ENCODE measurements at places on chromosomes 2 and 18. TPM values are rescaled to one million over a fixed set of nuclear protein-coding genes. Genes with fewer than 3 reads are reported as not detected.

DNA sequence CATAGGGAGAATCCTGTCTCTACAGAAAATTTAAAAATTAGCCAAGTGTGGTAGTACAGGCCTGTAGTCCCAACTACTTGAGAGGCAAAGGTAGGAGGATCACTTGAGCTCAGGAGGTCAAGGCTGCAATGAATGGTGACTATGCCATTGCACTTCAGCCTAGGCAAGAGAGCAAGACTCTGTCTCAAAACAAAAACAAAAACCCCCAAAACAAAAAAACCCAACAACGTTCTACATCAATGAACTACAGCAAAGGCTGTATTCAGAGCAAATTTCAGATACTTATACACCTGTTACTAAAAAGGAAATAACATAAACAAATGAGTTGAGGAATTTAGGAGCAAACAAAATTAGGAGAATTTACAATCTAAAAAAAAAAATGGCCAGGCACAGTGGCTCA lies 22.6 kb downstream of the YES1 start:
- no peaks in the 10 kb centered on the region for H3K36me3 ChIP-seq
- DNase-seq: no peak
- no peak overlapping the region for H3K4me3 ChIP-seq
- H3K27me3 ChIP-seq: no peaks in the 10 kb centered on the region
- H3K27ac ChIP-seq: no peak overlapping the region

SPIRE1 gene
- total RNA-seq: 43.8 TPM

- no peak for DNase-seq
- H3K27ac ChIP-seq: no peak overlapping the region
- H3K4me1 ChIP-seq: no peaks in the 10 kb centered on the region
- no peak overlapping the region for H3K4me3 ChIP-seq
- H3K36me3 ChIP-seq: no peaks in the 10 kb centered on the region
Measured at GRCh38 chr2:142599504-142599903, 278.0 kb upstream of the KYNU start.

CYTIP gene
- total RNA-seq: 25.1 TPM

ARHGAP15 gene
- total RNA-seq: 20.6 TPM

GRCh38 chr18:55073116-55073515 lies 113.9 kb upstream of the CCDC68 start:
- H3K27ac ChIP-seq: no peak overlapping the region
- H3K4me1 ChIP-seq: no peaks in the 10 kb centered on the region
- H3K4me3 ChIP-seq: no peak overlapping the region
- H3K27me3 ChIP-seq: no peaks in the 10 kb centered on the region
- no peak for DNase-seq

DNA sequence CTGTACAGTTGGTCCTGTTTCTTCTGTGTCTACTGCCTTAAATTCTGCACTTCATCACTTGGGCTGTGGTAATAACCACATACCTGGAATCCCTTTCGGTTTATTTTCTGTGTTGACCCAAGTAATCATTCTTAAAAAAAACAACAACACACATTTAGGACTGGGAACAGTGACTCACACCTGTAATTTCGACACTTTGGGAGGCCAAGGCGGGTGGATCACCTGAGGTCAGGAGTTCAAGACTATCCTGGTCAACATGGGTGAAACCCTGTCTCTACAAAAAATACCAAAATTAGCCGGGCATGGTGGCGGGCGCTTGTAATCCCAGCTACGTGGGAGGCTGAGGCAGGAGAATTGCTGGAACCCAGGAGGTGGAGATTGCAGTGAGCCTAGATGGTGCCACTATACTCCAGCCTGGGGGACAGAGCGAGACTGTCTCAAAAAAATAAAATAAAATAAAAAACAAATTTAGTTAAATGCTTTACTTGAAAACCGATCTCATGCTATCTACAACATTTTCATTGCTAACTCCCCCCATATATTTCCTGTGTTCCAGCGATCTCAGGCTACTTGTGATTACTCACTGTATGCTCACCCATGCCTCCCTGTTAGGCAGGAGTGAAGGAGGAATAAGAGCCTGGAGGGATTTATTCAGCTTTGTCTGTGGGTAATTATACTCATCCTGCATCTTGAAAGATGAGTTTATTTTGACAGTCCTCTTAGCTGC lies 18.2 kb downstream of the ACSL3 start:
- no peak overlapping the region for H3K4me3 ChIP-seq
- DNase-seq: no peak
- H3K4me1 ChIP-seq: peaks cover 7% of the 10 kb centered on the region
- peak overlapping the region; percentile 31 for H3K27ac ChIP-seq

GALR1 gene
- total RNA-seq: not detected

- no peaks in the 10 kb centered on the region for H3K36me3 ChIP-seq
- H3K27ac ChIP-seq: no peak overlapping the region
- no peak for DNase-seq
- H3K4me1 ChIP-seq: peaks cover 5% of the 10 kb centered on the region
Measured at GRCh38 chr18:57439985-57440330, 4.8 kb downstream of the ONECUT2 start.

LYPD6 gene
- total RNA-seq: 0.99 TPM

PSD4 gene
- total RNA-seq: 29.8 TPM

- H3K36me3 ChIP-seq: no peaks in the 10 kb centered on the region
- DNase-seq: no peak
- no peaks in the 10 kb centered on the region for H3K27me3 ChIP-seq
- no peak overlapping the region for H3K27ac ChIP-seq
Measured at GRCh38 chr2:238409341-238410199, 17.2 kb upstream of the ASB1 start.

GRCh38 chr18:75926811-75927210 lies 499.3 kb upstream of the SMIM21 start:
- no peak overlapping the region for H3K27ac ChIP-seq
- no peaks in the 10 kb centered on the region for H3K36me3 ChIP-seq
- H3K4me3 ChIP-seq: no peak overlapping the region
- no peak for DNase-seq
- H3K4me1 ChIP-seq: no peaks in the 10 kb centered on the region
- no peaks in the 10 kb centered on the region for H3K27me3 ChIP-seq

CDH19 gene
- 0.85 TPM for total RNA-seq

DNA sequence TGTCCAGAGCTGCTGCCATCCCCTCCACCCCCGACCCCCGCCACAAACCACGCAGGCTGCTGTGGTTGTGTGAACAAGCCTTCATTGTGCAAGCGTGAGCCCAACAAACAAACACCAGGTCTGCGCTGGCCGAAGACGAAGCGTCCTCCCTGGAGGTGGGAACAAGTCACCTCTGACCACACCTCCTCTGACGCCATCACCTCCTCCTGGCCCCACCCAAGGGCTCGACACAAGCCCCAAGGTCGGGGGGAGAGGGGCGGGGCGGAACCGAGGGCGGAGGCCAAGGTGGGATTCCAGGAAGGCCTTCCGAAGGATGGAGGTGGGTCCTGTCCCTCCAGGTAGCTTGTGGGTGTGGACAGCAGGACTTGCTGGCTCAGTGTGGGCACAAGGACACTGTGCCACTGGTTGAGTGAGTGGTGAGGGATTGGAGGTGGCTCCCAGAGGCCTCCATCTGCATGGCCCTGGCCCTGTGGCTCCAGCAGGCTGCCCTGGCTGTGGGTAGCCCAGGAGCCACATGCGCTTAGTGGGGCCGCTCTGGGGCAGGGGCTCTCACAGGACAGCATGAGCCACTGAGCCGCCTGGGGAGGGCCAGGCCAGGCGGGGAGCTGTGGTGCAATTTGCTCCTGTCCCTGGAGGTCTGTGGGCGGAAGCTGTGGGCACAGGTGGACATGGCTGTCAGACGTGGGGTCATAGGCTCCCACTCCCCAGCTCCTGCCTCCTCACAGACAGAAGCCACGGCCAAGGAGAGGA lies 7.4 kb upstream of the GPR17 start:
- no peaks in the 10 kb centered on the region for H3K27me3 ChIP-seq
- no peaks in the 10 kb centered on the region for H3K36me3 ChIP-seq
- no peak for DNase-seq
- no peak overlapping the region for H3K4me3 ChIP-seq

GRCh38 chr18:28494151-28494550 lies 317.2 kb upstream of the CDH2 start:
- H3K4me3 ChIP-seq: no peak overlapping the region
- DNase-seq: no peak
- H3K27me3 ChIP-seq: no peaks in the 10 kb centered on the region
- no peak overlapping the region for H3K27ac ChIP-seq
- no peaks in the 10 kb centered on the region for H3K36me3 ChIP-seq

SLC35G4 gene
- total RNA-seq: not detected

SERPINB5 gene
- total RNA-seq: not detected

DNA sequence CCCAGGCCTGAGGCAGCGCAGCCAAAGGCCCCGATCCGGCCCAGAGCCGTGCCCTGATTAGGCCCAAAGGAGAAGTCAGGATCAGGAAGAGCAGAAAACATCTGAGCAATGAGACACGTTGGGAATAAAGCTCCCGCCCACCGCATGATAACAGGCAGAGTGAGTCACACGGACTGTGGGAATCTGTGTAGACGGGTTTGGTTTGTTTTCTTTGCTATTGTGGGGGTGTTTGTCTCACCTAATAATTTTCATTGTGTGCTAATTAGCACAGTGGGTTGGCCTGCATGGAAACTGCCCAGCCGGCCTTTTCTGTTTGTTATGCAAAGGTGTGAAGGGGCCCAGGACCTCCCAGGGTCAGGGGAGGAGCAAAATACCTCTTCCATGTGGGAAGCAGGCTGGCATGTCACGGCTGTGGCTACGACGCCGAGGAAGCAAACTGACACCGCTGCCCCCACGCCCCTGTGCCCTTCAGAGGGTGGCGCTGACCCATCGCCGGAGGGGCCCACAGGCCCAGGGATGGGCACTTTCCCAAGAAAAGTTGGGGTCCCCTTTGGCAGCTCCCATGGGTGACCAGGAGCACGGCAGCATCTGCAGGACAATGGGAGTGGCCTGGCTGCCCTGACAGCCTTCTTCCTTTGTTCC lies 68.4 kb upstream of the CTDP1 start:
- no peak overlapping the region for H3K4me3 ChIP-seq
- peaks cover 67% of the 10 kb centered on the region for H3K27me3 ChIP-seq
- no peaks in the 10 kb centered on the region for H3K36me3 ChIP-seq
- no peak overlapping the region for H3K27ac ChIP-seq

DNA sequence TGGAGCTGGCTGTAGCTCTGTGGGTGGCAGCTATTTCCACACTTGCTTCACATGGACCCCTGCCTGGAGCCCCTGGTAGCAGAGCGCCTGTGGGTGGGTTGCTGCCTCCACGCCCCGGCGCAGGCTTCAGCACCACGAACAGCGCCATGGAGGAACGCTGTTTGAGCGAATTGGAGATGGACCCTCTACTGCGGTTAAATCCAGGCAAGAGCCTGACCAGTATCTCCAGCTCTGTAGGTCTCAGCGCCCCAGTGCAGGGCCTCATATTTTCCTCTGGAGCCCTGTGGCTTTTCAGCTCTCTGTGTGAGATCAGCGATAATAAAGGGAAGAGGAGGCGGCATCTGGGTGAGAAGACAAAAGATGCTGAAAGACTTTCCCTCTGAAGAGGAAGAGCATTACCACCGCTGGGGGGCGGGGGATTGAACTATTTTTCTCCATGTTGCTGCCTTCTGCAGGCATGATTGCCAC lies 12.0 kb downstream of the ONECUT2 start:
- H3K4me1 ChIP-seq: no peaks in the 10 kb centered on the region
- no peak overlapping the region for H3K27ac ChIP-seq
- no peaks in the 10 kb centered on the region for H3K36me3 ChIP-seq
- DNase-seq: no peak
- peaks cover 23% of the 10 kb centered on the region for H3K27me3 ChIP-seq

DNA sequence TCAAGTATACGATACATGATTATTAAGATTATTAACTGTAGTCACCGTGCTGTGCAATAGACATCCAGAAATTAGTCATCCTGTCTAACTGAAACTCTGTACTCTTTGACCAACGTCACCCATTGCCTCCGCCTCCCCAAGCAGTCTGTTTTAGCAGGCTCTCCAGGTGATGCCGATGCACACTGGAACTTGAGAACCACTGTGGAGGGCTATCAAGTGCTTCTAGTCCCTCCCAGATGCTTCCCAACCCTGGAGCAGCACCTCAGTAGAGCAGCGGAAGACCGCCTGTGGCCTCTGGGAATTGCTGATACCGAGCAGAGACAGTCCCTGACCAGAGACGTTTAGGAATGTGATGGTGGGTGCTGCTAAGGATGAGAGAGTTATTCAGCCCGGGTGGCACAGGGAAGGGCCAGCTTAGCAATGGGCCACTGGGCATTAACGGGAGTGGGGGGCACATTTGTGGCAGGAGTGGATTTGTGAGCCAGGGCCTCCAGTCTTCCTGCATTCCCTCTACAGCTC lies 50.7 kb downstream of the LIPG start:
- H3K4me3 ChIP-seq: no peak overlapping the region
- no peaks in the 10 kb centered on the region for H3K4me1 ChIP-seq
- no peaks in the 10 kb centered on the region for H3K36me3 ChIP-seq

GPATCH11 gene
- total RNA-seq: 8.1 TPM

- no peak overlapping the region for H3K27ac ChIP-seq
- no peak overlapping the region for H3K4me3 ChIP-seq
- H3K36me3 ChIP-seq: no peaks in the 10 kb centered on the region
- H3K4me1 ChIP-seq: no peaks in the 10 kb centered on the region
- no peaks in the 10 kb centered on the region for H3K27me3 ChIP-seq
- no peak for DNase-seq
Measured at GRCh38 chr2:177972123-177972522, 100.5 kb downstream of the PDE11A start.

DNA sequence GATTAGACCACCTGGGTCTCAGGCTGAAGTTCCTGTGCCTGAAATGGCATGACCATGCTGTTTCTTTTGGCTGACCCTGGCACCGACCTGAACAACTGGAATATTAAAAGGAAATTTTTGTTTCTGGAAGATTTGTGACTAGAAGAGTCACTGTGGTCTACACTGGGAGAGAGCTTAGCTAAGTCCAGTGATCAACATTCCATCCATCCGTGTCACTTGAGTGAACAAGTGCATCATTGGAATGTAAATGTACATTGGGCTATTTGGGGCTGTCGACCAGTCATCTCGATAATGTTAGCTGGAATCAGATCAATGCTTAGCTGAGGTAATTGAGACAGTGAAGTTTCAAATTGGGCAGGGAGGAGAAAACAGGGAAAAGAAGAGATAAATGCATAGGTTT lies 95.4 kb upstream of the CCDC85A start:
- H3K4me3 ChIP-seq: no peak overlapping the region
- no peaks in the 10 kb centered on the region for H3K36me3 ChIP-seq
- no peaks in the 10 kb centered on the region for H3K4me1 ChIP-seq
- H3K27me3 ChIP-seq: no peaks in the 10 kb centered on the region
- H3K27ac ChIP-seq: no peak overlapping the region

ACTR3 gene
- 324 TPM for total RNA-seq

GRCh38 chr18:71798986-71799673 lies 745.0 kb downstream of the CBLN2 start:
- H3K27me3 ChIP-seq: no peaks in the 10 kb centered on the region
- H3K36me3 ChIP-seq: no peaks in the 10 kb centered on the region
- no peak overlapping the region for H3K4me3 ChIP-seq

- H3K4me1 ChIP-seq: no peaks in the 10 kb centered on the region
- DNase-seq: no peak
- no peaks in the 10 kb centered on the region for H3K36me3 ChIP-seq
- no peak overlapping the region for H3K4me3 ChIP-seq
Measured at GRCh38 chr2:224333726-224334482, 68.0 kb downstream of the FAM124B start.

RGPD8 gene
- total RNA-seq: 14.9 TPM

CD28 gene
- 2.4 TPM for total RNA-seq

- H3K27ac ChIP-seq: no peak overlapping the region
- no peak overlapping the region for H3K4me3 ChIP-seq
- no peaks in the 10 kb centered on the region for H3K4me1 ChIP-seq
- H3K36me3 ChIP-seq: no peaks in the 10 kb centered on the region
- no peaks in the 10 kb centered on the region for H3K27me3 ChIP-seq
- no peak for DNase-seq
Measured at GRCh38 chr2:171557363-171557762, 35.1 kb downstream of the CYBRD1 start.

GRCh38 chr18:79459946-79460480 lies 64.3 kb downstream of the NFATC1 start:
- H3K27me3 ChIP-seq: no peaks in the 10 kb centered on the region
- no peak for DNase-seq
- no peak overlapping the region for H3K4me3 ChIP-seq
- no peaks in the 10 kb centered on the region for H3K4me1 ChIP-seq
- H3K27ac ChIP-seq: peak overlapping the region; percentile 78
- peaks cover 48% of the 10 kb centered on the region for H3K36me3 ChIP-seq

All from left lung (tissue), 14 donors.